ENCODE measurements at places on chromosomes 13 and 19.

DNA sequence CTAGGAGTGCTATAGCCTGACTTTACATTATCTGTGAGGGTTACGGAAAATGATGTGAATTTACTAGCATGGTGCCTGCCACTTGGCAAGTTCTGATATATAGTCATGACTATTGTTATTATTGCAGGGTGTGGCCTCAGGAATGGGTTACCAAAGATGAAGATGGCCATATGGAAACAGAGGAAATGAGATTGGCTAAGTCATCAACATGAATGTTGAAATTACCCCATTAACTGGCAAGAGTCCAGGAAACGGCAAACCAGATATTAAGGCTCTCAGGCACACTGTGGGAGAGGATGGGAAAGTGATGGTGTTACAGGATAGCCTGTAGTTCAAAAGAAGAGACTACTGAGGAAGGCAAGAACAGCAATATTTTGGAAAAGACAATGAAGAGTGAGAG is 183.3 kb downstream of the KCNRG start:
- no peak for DNase-seq

- DNase-seq, result no peak
These were observed 16.7 kb upstream of the CCNP start for GRCh38 chr19:40243181-40243580.

DNA sequence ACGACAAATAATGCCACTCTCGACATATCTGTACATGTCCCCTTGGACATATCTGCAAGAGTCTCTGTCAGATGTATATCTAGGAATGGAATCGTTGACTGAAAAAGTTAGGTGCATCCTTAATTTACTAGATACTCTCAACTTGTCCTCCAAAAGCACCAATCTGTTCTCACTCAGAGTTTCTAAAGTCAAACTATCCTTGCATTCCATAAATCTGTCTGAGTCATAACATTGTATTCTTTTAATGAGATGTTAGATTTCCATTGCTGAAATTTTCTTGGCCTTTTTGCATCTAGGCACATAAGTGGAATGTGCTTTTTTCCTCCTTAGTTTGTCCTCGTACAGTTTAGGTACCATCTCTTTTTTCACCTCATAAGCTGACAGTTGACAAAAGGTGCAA is 139.8 kb downstream of the PTPRS start:
- no peak for DNase-seq

- no peak for DNase-seq
These were observed 16.4 kb downstream of the OR7A5 start for GRCh38 chr19:14818588-14818987.

GRCh38 chr19:47411101-47411500 is 8.2 kb downstream of the MEIS3 start:
- DNase-seq, result no peak

DNA sequence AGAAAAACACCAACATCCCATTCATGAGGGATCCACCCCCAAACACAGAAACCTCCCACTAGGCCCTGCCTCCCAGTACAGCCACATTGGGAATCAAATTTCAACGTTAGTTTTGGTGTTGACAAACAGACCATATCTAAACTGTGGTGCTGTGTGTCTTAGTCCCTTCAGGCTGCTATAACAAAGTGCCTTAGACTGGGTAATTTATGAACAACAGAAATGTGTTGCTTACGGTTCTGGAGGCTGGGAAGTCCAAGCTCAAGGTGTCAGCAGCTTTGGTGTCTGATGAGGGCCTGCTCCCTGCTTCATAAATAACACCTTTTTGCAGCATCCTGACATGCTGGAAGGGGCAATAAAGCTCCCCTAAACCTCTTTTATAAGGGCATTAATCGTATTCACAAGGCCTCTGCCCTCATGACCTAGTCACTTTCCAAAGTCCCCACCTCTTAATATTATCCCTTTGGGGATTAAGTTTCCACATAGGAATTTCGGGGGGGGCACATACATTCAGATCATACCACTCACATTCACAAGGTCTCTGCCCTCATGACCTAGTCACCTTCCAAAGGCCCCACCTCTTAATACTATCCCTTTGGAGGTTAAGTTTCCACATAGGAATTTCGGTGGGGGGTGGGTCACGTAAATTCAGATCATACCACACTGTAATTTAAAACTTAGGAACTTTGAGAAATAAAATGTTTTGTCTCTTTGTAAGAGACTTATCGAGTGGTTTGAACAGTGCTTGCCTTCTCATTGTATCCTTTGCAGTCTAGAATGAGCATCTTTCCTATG is 27.5 kb downstream of the ZNF507 start:
- DNase-seq, result no peak

DNA sequence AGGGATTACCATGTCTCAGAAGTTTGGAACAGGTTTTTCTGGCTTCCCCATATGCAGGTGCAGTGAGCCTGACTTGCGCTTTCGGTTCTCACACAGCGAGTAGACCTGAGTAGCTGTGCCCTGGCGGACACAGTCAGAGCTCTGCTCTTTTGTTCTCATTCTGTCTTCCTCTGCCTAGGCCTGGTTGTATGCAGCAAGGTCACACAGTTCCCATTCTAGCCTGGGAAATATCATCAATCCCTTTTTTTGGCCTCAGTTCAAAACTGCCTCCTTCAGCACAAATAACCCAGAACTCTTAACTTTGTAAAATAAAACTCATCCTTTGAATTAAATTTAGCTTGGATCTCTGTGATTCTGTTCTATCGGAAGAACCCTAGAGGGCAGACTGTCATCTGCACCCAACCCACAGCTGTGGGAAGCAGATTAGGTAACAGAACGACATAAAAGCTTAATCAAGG is 10.2 kb downstream of the OXGR1 start:
- peak; percentile 32 for DNase-seq

- DNase-seq, result no peak
These were observed 52.5 kb downstream of the SOX1 start for GRCh38 chr13:112119192-112120030.

- no peak for DNase-seq
These were observed 18.7 kb downstream of the MTMR6 start for GRCh38 chr13:25268561-25268960.

- DNase-seq, result no peak
These were observed 7.3 kb upstream of the ADPRHL1 start for GRCh38 chr13:113460599-113460998.

DNA sequence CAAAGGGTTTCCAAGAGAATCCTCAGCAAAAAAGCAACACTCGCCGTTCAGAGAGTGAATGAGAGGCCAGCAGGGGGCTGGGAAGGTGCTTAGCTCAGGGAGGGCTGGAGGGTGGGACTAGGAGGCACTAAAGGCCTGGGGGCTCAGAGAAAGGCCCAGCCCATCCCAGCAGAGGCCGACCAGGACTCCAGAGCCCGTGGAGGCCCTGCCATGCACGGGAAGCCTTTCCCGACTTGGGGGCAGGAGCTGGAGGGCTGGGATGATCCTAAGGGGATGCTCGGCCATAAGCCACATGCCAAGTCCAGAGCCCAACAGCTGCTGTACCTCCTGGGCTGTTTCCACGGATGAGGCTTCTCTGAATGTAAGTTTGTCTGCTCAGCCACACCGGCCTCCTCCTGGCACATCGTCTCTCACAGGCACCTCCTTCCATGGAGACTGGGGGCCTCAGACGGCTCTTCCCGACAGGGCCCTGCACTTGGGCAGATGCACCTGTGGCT is 19.5 kb downstream of the RASA3 start:
- DNase-seq, result peak; percentile 60

- DNase-seq, result no peak
These were observed 1.3 kb downstream of the LSR start for GRCh38 chr19:35249848-35250711.

DNA sequence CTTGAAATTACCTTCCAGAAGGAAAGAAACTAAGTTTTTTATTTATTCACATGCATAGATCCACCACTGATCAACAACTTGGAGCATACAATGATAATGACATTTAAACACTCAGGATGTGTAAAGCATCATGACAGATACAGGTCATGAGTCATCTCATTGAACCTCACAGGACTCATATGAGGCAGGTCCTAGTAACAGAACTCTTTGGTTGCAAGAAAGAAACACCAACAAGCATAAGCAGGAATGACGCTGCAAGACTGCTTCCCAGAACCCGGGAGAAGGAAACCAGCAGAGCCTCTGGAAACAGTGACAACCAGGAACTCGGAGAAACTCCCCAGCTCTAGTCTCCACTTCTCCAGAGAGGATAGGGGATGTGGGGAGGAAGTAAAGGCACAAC is 60.8 kb upstream of the IPO5 start:
- no peak for DNase-seq

GRCh38 chr13:66402066-66402465 is 828.1 kb downstream of the PCDH9 start:
- no peak for DNase-seq

DNA sequence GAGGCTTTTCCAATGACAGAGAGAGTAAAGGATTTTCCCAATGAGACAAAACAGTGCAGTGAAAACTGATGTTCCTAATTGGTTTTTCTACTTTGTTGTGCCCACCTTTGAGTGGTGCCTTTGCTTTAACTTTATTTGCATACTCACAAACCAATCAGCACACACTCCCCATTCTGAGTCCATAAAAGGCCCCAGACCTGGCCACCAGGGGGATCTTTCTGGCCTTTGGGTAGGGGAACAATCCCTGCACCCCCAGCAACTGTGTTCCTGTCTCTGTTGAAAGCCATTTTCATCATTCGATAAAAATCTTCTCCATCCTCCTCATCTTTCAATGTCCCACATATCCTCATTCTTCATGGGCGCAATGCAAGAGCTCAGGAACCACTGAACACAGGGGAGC is 252.8 kb downstream of the B3GLCT start:
- DNase-seq, result no peak

GRCh38 chr13:80083853-80084676 is 256.9 kb downstream of the SPRY2 start:
- DNase-seq, result peak; percentile 69

DNA sequence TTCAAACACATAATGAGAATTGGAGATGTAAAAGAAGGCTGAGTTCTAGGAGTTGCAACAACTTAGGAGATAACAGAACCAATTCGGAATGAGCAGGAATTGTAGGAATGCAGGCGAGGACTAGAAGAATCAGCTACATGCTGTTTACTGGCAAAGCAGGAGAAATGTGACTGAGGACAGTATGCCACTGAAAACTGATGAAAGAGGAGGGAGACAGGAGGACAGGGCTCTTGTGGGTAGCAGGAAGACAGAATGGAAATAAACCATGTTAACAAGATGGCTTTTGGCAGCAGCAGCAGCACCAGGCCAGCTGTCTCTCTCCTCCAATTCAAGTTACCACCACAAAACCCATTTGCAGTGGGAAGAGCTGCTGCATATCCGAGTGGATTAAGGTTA is 91.0 kb upstream of the SLC15A1 start:
- peak; percentile 22 for DNase-seq

DNA sequence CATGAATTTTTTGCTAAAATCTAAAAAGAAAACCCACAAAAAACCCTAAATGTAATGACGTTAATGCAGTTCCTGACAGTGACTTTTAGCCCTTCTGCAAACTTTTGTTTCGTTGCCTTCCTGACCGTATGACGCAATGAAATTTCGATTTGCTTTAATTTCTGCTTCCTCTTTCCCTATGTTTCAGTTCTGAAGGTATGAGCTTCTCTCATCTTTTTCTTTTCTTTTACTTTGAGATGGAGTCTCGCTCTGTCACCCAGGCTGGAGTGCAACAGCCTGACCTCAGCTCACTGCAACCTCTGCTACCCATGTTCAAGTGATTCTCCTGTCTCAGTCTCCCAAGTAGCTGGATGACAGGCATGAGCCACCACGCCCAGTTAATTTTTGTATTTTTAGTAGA is 6.1 kb upstream of the LILRA5 start:
- DNase-seq, result no peak

DNA sequence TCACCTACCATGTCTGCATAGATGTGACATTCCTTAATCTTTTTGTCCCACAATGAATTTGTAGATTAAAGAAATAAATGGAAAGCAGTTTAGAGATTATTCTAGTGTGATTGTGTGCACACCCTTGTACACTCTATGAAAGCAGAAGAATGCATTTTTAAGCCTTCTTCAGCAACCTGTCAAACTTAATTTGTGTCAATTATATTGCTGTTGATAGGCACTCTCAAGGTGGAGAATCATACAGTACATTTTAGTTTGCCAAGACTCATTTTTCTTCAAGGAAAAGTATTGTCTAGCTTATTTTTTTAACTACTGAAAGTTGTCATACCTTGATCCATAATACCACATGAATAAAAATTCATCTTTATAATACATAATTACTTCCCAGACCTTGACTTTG is 1898.9 kb downstream of the OLFM4 start:
- no peak for DNase-seq

Measured in muscle of back (tissue), 13 donors.